ENCODE measurements at places on chromosomes 1 and 21.

GRCh38 chr1:3678361-3679097 lies 26.2 kb downstream of the TP73 start:
- no peaks in the 10 kb centered on the region for H3K4me1 ChIP-seq
- DNase-seq: no peak
- H3K27me3 ChIP-seq: no peaks in the 10 kb centered on the region
- no peak overlapping the region for H3K4me3 ChIP-seq
- no peak overlapping the region for H3K27ac ChIP-seq
- no peaks in the 10 kb centered on the region for H3K36me3 ChIP-seq

DNA sequence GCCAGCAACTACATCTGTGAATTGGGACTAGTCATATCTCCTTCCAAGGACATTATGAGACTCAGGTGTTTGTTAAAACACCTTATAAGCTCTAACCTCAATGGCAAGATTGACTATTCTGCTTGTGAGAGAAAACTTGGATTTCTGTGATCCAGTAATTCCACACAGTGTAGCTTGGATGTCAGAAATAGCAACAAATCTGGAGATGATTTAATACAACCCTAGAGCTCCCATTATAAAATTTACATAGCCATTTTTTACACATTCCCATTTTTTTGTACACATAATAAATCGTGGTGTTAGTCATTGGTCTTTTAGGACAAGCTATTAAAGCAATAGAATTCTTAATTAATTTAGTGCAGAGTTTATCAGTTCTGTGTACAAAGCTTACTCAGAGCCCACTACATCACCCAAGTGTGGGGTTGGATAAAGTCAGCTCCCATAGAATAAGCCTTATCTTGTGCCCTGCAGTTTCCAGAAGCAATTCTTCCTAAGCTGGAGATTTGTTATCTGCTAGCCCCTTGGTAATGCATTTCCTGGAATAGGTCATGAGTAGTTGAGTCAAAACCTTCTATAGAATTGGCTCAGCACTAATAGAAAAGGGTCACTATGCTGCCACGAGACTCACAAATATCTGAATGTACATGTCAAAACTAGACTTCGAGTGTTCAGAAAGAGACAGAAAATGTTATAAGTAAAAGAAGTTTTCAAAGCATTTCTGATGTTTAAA lies 434.0 kb upstream of the RUNX1 start:
- no peaks in the 10 kb centered on the region for H3K36me3 ChIP-seq
- no peaks in the 10 kb centered on the region for H3K27me3 ChIP-seq
- H3K4me1 ChIP-seq: no peaks in the 10 kb centered on the region
- H3K27ac ChIP-seq: no peak overlapping the region

- DNase-seq: no peak
- H3K4me3 ChIP-seq: no peak overlapping the region
Observed at GRCh38 chr1:160431006-160431405, 30.6 kb downstream of the VANGL2 start.

GRCh38 chr1:11978301-11978700 lies 1.9 kb upstream of the MFN2 start:
- peaks cover 28% of the 10 kb centered on the region for H3K4me1 ChIP-seq
- peaks cover 21% of the 10 kb centered on the region for H3K36me3 ChIP-seq
- no peak overlapping the region for H3K27ac ChIP-seq
- no peaks in the 10 kb centered on the region for H3K27me3 ChIP-seq
- DNase-seq: no peak
- no peak overlapping the region for H3K4me3 ChIP-seq

- H3K4me1 ChIP-seq: no peaks in the 10 kb centered on the region
- no peak overlapping the region for H3K4me3 ChIP-seq
- peaks cover 75% of the 10 kb centered on the region for H3K36me3 ChIP-seq
- no peaks in the 10 kb centered on the region for H3K27me3 ChIP-seq
Observed at GRCh38 chr1:205088341-205088740, 4.1 kb upstream of the TMEM81 start.
